ENCODE measurements at places on chromosomes 4 and X.

- DNase-seq: no peak
Measured at GRCh38 chr4:22987870-22988269, 295.1 kb downstream of the GBA3 start.

DNA sequence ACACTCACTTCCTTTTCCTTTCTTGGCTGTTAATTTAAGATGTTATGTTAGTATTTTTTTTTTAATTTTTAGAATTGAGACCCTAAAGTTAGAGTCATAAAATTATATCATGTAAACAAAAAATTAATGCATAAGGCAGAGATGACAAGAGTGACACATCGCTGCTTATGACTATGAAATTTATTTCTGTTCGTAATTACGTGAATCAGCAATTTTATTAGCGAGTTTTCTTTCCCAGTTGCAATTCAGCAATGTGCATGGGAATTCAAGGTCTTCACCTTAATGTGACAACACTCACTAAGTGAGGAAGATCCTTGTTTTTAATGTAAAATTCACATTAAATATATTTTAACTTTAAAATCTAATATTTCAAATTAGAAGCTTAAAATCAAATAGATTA is 181.2 kb upstream of the SPOCK3 start:
- no peak for DNase-seq

- no peak for DNase-seq
Measured at GRCh38 chr4:173539986-173540385, 10.0 kb upstream of the HAND2 start.

DNA sequence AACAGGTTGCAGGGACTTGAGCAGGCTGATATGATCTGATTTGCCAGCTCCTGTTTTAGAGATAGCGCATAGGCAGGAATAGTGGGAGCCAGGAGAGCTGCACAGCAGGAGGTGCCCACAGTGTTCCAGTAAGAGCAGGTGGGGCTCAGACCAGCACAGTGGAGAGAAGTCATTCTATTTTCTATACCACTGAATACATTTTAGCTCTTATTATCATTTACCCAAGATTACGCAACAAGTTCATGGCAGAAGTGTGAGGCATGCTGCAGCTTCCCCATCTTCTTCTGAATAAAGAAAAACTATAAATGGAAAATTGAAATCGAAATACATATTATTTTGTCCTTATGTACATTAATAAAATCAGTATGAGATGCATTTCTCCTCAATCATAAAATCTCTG is 114.7 kb upstream of the EDNRA start:
- no peak for DNase-seq

GRCh38 chrX:338836-339400 is 20.3 kb upstream of the GTPBP6 start:
- no peak for DNase-seq

GRCh38 chrX:124414281-124414680 is 67.9 kb downstream of the SH2D1A start:
- no peak for DNase-seq

DNA sequence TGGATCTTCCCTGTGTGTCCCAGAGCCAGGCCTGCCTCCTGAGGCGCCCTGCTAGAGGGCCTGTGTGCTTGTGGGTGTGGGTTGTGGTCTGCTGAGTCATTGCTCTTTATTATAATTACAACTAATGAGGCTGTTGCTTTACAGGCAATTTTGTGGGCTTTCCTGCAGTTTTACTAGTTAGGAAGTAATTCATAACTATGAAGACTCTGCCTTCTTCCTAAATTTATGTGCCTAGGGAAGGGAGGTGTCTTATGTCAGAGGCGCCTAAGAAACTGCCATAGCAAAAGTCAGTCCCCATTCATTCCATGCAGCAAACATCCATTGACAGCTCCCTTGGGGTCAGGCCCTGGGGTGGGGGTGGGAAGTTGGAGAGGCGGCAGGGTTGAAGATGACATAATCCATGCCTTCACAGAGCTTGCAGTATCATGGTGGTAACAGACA is 359.2 kb downstream of the IDS start:
- no peak for DNase-seq

DNA sequence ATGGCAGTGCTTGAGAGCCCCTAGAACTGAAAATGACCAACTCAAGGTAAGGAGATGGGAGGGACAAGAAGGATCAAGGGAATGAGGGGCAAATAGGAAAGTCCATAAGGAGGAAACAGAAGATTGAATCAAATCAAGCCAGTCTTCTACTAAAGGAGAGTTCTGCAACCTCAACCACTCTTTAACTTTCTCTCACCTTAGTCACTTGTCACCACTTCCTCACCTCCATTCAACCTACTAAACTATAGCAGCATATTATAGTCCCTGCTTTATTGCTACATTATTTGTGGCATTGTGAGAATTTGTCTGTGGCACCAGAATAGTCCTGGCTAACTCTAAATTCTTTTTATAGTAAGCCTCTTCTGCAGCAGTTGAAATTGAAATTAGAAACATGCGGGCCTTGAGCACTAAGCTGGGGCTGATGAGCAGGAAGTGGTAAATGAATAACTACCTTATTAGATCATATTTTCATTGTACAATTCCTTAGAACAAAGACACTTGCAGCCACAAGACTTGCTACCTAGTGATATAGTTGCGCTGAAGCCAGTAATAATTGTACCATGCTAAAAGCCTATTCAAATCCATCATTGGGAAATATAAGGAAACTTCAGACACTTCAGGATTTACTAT is 336.9 kb downstream of the ZNF674 start:
- no peak for DNase-seq

GRCh38 chrX:31435592-31435991 is 363.8 kb upstream of the FTHL17 start:
- DNase-seq: no peak

DNA sequence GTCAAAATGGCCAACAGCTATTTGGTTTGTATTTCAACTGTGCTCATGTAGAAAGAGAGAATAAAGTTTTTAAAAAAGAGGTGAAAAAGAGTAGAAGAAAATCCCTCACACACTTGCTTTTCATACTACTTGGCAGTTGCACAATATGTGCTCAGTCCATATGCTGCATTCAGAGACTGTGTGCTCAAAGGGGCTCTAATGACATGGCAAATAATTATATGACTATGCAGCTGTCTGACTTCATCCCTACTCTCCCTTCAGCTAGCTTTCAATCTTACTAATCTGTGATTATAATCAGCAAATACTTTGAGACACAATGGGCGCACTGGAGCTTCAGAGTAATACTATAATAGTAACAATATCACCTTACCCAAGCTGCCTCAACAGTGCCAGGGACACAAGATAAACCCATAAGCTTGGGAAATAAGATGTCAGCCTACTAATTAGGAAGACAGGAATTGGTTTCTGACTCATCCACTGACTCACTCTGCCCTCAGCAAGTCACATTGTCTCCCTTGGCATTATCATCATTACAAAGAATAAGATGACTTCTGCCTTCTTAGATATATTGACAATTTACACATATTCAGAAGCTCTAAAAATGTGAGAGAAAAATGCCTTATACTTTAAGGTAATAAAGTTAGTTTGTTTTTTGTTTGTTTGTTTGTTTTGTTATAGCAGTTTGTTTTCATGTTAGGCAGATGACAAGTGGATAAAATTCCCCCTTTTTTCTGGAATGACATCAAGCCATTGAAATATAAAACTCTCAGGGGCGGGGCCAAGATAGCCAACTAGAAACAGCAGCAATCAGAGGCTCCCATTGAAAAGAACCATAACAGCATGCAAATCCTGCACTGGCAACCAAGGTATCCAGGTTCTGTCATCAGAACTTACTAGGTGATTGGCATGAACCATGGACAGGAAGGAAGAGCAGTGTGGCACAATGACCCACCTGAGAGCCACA is 311.6 kb downstream of the FAM133A start:
- DNase-seq: no peak

DNA sequence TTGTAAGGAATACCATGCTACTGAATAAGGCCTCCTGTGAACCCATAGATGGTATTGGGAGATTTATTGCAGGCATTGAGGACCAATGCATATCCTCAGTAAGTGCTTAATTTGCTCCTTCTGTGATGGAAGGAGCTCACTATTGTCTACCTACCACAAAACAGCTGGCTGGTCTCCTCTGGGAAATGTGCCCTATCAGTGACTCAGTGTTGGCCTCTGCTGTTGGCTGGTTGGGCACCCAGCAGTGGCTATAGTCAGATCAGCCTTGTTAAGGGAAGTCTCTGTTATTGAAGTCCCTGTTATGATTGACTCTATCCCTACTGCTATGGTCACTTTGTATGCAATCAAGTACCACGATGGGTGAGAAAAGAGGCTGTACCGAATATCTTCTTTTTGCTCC is 27.5 kb upstream of the OTUD4 start:
- no peak for DNase-seq

- no peak for DNase-seq
Measured at GRCh38 chr4:183177001-183177400, 77.9 kb downstream of the WWC2 start.

DNA sequence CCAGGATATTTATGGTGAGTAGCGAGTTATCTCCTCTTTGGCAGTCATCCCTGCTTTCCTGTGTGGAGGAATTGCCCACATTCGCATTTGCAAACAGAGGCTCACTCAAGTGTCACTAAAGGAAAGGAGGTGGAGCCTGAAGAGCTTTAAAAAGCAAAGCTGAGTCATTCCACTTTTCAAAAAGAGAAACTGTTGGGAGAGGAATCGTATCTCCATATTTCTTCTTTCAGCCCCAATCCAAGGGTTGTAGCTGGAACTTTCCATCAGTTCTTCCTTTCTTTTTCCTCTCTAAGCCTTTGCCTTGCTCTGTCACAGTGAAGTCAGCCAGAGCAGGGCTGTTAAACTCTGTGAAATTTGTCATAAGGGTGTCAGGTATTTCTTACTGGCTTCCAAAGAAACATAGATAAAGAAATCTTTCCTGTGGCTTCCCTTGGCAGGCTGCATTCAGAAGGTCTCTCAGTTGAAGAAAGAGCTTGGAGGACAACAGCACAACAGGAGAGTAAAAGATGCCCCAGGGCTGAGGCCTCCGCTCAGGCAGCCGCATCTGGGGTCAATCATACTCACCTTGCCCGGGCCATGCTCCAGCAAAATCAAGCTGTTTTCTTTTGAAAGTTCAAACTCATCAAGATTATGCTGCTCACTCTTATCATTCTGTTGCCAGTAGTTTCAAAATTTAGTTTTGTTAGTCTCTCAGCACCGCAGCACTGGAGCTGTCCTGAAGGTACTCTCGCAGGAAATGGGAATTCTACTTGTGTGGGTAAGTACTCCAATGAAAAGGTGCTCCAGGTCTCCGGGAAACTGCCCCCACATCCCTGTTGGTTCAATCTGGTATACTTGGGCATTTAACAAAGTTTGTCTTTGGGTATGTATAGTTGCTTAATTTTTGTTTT is at the start of gene EGF:
Gene EGF (plus strand): TSS at position 178 of the 890 bp plus-strand sequence. CDS start 453 bp downstream, at position 631.
- no peak for DNase-seq

GRCh38 chrX:13487731-13488505 is 81.5 kb upstream of the EGFL6 start:
- DNase-seq: peak; percentile 63

Data from CD4-positive, alpha-beta T cell (primary cell).